ENCODE measurements at places on chromosomes 3 and 15.

DNA sequence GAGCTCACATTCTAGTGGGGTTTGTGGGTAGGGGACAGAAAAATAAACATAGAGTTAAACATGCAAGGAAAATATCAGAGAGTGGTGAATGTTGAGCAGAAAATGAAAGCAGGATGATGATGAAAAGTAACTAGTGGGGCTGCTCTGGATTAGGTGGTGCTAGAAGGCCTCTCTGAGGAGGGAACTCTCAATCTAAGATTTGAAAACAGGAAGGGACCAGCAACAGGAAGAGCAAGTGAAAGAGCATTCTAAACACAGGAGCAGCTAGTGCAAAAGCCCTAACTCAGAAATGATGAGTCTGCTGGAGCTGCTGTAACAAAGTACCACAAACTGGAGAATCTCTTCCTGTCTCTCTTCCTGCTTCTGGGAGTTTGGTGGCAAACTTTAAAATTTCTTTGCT lies 468.6 kb upstream of the AGTR1 start:
- DNase-seq, result no peak

DNA sequence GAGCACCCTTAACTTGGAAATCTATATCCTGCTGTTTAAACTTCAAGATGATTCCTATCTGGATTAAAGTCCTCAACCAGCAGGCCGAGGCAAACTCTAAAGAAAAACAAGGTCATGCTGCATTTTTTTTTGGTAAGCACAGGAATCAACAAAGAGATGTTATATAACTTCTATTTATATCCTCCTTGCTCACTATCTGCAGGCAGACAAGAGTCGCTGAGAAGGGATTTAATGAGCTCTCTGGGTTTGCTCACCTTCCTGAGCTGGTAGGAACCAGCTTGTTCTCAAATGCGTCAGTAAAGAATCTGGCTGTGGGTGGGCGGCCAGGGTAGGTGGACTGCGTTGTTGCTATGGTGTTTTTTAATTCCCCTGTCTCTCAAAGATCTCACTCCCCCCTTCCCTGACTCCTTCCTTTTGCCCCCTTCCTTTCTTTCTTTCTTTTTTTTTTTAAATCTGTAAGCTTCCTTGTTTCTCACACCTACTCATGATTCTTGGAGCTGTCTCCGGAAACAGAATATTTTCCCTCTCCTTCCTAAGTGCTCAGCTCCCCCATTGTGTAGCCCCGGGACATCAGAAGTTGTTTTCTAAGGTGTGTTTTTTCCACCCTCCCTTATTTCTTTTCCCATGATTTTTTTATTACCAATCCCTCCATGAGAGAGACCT lies 228.8 kb upstream of the BHLHE40 start:
- DNase-seq, result peak; percentile 42

DNA sequence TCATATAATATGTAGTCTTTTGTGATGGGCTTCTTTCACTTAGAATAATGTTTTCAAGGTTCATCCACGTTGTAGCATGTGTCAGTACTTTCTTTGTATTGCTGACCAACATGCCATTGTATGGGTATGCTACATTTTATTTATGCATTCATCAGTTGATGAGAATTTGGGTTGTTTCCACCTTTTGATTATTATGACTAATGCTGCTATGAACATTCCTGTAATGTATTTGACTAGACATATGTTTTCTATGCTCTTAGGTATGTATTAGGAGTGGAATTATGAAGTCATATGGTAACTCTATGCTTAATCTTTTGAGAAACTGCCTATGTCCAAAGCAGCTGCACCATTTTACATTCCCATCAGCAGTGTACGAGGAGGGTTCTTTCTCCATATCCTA lies 3.2 kb upstream of the PODXL2 start:
- DNase-seq, result no peak

GRCh38 chr3:183924543-183924942 lies 39.9 kb upstream of the PARL start:
- DNase-seq, result no peak

GRCh38 chr3:94928921-94929320 lies 866.1 kb downstream of the NSUN3 start:
- DNase-seq, result no peak

GRCh38 chr3:41987627-41988026 lies 25.7 kb upstream of the ULK4 start:
- DNase-seq, result no peak

DNA sequence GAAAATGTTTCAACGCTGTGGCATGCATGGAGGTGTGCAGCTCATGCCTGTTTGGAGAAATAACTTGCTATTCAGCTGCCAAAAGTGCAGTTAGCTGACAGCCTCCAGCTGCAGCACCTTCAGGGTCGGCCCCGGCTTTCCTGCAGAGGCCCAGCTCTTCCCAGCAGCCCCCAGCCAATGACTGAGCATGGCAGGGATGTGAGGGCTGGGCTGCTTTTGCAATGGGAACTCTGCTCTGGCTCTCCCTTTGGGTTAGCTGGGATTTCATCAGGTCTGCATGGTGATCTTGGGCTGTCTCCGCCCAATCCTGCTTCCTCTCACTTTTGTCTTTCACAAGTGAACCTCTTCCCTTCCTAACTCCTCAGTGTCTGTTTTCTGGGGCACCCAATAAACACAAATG lies 396.6 kb downstream of the EPHB1 start:
- no peak for DNase-seq

DNA sequence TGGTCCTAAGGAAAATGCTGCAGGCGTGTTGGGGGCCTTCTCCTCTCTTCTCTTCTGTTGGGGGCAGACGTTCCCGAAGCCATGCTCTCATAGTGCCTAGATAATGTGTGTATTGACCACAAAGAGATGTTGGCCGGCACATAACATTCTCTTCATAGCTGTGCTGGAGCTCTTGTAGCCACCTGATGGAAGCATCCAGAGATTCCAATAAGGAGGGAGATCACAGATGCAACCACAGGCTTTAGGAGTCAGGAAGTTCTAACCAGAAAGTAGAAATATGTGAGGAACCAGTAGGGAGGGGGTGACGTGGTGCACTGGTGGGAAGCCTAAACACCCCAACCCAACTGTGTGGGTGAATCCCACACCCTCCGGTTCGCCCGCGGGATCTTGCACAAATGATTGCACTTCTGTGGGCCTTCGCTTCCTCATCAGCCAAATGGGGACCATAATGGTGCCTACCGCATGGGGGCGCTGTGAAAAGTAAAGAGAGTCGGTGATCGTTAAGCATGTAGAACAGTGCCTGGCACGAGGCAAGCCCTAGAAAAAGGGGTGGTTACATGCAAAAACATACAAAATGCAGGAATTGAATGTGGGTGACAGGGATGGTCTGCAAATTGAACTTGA lies 87.8 kb downstream of the TOP2B start:
- DNase-seq, result no peak

DNA sequence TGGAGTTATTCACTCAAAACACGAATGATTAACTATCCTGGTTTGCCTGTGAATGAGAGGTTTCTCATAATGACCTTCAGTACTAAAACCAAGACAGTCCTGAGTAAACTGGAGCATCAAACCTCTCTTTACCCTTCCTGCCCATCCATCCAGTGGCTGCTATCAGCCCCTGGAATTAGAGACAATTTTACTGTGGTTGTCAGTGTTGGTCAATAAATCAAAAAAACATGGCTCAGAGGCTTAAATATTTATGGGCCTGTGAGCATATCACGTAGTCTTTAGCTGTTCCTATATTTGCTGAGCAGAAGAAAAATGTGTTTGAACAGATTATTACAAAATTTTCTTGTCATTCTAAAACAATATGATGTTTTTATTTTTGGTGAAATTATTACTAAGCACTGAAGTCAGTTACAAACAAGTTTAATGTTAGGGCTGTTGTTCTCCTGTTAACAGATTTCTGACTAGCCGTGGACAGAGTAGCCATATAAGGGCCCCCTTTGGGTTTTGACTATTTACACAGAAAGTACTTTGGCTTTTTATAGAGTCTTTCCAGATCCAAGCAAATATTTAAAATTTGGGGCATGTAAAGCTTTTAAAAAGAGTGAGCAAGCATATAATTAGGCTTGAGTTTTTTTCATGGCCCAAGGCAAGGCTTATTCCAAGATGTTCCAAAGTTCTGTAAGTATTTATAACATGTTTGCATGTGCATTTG lies 580.9 kb downstream of the DIPK2A start:
- DNase-seq, result no peak

DNA sequence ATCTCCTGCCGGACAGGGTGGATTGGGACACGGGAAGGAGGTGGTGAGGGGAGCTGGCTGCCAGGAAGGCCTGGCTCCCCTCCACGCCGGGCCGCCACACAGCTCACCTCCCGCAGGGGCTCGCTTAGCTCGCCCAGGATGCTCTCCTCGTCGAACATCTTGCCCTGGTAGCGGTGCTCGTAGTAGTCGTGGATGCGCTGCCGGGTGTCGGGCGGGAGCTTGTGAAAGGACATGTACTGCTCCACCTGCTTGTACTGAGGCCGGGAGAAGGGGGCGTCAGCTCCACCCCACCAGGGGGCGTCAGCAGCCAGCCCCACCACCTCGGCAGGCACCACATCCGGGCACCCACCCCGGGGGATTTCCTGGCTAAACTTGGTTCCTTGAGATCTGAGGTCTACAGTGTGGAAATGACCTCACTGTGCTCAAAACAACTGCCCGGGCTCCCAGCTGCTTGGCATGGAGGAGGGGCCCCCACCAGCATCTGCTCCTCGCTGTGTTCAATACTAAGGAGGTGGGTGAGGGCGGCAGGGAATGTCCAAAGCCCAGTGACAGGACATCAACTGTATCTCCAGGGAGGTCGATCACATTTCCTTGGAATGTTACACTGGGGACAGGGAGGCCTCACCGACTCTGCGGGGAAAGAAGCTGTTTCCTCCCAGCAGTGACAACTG lies 43.4 kb downstream of the HCN4 start:
- DNase-seq, result no peak

GRCh38 chr3:66378256-66378655 lies 122.6 kb downstream of the LRIG1 start:
- no peak for DNase-seq

DNA sequence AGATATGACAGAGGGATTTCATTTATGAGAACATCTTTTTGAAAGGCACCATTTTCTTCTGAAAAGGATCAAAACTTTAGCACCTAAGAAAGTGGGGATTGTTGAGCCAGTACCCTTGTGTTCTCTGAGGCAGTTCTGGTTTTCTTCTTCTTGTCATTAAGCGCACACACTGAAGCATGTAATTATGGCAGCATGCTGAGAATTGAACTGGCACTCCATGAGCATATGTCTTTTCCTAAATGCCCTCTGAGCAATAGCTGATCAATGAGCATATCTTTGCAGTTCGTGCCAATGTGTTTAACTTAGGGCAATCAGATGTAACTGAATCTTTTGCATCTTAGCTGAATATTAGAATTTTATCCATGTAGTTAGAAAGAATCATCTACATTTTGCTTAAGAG lies 53.9 kb upstream of the VGLL3 start:
- no peak for DNase-seq

DNA sequence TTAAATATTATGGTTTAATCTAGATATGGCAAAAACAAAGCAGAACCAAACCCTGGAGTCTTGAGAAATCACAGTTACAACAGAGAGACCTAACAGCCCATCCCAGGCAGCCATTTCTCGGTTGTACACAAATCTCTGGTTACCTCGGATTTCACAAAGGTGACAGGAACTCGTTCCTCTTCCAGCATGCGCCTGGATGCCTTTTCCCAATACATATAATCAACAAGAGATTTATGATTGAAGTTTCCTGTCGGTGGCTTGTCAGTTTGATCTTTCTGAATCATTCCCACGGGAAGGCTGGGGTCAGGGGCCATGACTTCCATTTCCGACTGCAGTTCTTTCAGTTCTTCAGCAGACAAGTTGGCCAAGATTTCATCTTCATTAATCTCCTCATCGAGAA lies 445 bp downstream of the LMOD3 start:
- DNase-seq, result no peak

DNA sequence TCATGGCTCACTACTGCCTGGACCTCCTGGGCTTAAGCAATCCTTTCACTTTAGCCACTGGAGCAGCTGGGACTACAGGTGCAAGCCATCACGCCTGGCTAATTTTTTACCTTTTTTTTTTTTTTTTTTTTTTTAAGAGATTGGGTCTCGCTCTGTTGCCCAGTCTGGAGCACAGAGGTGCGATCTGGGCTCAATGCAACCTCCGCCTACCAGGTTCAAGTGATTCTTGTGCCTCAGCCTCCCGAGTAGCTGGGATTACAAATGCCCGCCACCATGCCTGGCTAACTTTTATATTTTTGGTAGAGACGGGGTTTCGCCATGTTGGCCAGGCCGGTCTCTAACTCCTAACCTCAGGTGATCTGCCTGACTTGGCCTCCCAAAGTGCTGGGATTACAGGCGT lies 50.7 kb upstream of the MELTF start:
- DNase-seq, result no peak

DNA sequence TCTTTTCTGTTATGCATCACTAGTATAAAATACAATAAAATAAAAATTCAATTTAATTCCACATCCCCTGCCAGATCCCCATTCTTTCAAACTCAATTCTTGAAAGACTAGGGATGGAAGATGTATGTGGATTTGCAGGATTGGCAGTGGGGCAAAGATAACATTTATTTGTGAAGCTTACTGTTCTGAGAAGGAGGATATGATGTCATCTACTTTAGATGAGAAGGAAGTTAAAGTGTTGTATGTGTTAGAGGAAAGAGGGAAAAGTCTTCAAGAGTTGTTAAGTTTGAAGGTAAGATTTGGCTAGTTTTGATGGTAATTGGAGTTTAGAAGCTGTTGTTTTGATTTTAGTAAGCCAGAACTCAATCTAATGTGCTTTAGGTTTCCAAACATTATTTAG lies 845.1 kb upstream of the NR2F2 start:
- no peak for DNase-seq

GRCh38 chr3:195030791-195031321 lies 240.1 kb downstream of the XXYLT1 start:
- DNase-seq, result no peak

DNA sequence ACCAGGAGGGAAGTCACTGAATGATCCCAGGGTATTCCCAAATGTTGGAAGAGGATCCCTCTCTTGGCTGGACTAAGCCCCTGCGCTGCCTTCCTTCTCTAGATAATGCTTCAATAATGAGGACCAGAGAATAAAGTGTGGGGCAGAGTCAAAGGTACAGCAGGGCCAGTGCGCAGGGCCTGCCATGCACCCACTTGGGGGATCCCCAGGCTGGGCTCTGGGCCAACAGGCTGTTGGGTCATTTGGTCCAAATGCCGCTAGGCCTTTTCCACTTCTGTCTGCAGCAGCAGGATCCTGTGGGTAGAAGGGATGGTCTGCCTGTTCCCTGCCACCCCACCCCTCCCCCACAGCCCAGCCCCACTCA lies 5.7 kb upstream of the CLK3 start:
- DNase-seq, result no peak

DNA sequence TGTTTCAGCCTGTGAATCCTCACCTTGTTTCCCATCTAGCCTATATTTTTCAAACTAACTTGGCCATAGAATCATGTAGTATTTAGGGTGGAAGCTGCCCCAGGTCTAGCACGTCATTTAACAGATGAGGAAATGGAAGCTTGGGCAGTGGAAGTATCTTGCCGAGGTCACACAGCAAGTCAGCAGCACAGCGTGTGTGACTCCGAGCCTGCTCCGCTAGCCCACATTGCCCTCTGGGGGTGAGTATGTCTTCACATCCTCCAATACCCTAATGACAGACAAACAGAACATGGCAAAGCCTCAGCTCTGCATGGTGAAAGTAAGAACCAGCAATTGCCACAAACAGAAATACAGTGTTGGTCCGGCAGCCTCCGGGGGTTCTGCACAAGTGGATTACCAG lies 2.2 kb upstream of the CCR5 start:
- peak; percentile 8 for DNase-seq

GRCh38 chr15:84741121-84741520 lies 7.3 kb upstream of the ZNF592 start:
- no peak for DNase-seq

GRCh38 chr3:119322021-119322834 lies 28.0 kb downstream of the ARHGAP31 start:
- no peak for DNase-seq

GRCh38 chr15:48966595-48967301 lies 3.0 kb upstream of the SHC4 start:
- DNase-seq, result no peak

Measured in anterior cingulate cortex (tissue), 58 donors.